ENCODE measurements at places on chromosomes 12 and 14. TPM values are rescaled to one million over a fixed set of nuclear protein-coding genes. Genes with fewer than 3 reads are reported as not detected.

GRCh38 chr14:32656601-32657000 is 282.1 kb upstream of the NPAS3 start:
- DNase-seq: no peak

- no peak for DNase-seq
Measured at GRCh38 chr12:130787445-130788410, 51.3 kb downstream of the STX2 start.

Gene OAS2
- 6.5 TPM for total RNA-seq

DNA sequence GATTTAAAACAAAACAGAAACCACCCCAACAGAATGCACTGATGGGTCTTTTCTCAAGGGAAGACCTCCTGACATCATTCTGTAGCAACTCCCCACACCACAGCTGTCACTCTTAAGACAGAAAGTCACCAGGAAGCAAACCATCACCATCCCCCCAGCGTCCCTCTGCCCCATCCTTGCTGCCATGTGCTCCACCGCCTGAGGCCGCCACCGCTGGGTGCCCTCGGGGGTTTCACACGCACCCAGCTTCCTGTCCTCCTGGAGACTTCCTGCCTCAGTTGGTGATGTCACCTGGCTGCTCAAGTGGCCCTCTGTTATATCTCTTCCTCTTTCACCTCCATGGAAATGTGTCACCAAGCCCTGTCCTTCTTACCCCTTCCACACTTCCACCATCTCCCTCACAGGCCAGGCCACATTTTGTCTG is 71.4 kb upstream of the GPR68 start:
- no peak for DNase-seq

All from left cardiac atrium (tissue), 4 donors.